ENCODE measurements at places on chromosomes 3 and 15.

DNA sequence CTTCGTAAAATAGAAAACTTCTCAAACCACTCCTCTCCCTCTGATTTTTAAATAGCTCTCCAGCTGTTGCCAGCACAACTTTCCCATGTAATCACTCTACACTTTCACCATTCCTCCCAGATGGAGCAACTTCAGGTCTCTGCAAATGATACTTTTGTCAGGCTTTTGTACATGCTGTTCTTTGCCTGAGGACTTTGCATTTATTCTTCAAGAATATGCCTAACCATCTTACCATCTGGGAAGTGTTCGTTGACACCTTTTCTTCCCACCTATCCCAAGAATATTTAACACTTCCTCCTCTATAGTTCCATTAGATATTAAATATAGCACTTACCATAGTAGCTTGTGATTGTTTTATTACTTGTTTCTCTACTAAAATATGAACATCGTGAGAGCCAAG lies 703.7 kb downstream of the CADM2 start:
- DNase-seq: no peak

- no peak for DNase-seq
Measured at GRCh38 chr3:9810846-9811245, 784 bp downstream of the TTLL3 start.

GRCh38 chr15:40278026-40278425 lies 4.8 kb downstream of the ANKRD63 start:
- no peak for DNase-seq

- no peak for DNase-seq
Measured at GRCh38 chr15:75171408-75171807, 30.3 kb upstream of the C15orf39 start.

DNA sequence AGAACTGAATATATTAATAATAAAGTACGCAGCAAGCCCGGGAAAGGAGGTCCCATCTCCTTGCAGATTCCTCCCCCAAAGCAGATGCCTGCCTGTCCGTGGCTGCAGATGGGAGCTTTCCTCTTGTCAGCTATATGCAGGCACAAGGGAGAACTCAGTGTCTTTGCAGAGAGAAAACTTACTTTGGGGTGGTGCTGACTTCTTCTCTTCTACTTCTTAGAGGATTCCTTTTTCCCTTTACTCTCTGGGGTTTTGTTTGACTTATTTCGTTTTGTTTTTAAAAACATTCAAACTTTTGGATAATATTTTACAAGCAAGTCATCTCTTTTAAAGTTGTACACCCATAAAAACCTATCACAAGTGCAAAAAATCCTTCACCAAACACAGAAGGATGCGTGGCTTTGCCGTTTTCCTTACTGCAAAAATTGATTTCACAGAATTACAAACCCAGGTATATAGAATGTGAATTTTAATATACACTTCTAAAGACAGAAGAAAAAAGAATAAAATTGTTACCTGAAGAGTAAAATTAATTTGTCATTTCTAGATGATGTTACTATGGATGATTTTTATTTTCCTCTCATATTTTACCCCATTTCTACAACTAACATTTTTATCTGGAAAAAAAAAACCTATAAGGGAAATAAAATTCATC lies 65.3 kb upstream of the IGF1R start:
- no peak for DNase-seq

- no peak for DNase-seq
Measured at GRCh38 chr15:42163947-42164550, 7.6 kb upstream of the PLA2G4F start.

DNA sequence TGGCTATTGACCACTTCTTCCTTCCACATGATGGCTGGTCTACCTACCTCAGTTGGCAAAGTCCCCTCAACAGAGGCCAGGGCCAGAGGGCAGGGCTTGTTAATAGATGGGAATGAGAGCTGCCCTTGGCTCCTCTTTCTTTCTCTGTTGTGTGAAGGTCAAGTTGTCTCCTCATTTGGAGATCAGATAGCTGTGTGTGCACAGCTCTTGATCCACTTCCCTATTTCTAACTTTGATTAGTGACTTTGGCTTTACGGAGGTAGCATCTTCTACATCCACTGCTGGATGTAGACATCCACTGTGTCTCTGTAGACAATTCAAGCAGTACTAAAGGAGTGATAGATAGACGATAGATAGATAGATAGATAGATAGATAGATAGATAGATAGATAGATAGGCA lies 270.8 kb upstream of the LRRFIP2 start:
- no peak for DNase-seq

GRCh38 chr3:112132975-112133448 lies at the start of gene GCSAM:
Gene GCSAM, minus strand, starts transcription at chr3:112133248. Its CDS starts 128 bp downstream, at chr3:112133120.
- peak; percentile 31 for DNase-seq

- no peak for DNase-seq
Measured at GRCh38 chr15:48010316-48010715, 110.5 kb upstream of the SLC24A5 start.

DNA sequence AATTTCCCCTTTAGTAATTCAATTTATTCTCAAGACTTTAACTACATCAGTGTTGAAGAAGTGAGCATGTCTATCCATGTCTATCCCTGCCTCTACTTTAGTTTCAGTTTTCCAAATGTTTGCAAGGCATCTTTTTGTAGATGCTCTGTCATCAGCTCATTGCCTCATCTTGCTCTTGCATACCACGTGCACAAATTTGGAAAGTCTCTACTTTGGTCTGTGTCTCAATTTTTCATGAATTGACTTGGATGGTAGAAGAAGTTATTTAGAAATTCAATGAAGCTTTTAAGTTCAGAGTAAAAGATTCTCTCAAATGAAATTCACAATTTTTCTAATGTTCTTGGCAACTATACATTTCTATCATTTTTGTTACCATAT lies 55.3 kb downstream of the CLDN1 start:
- no peak for DNase-seq

GRCh38 chr3:10941972-10942371 lies 50.6 kb upstream of the SLC6A1 start:
- no peak for DNase-seq

DNA sequence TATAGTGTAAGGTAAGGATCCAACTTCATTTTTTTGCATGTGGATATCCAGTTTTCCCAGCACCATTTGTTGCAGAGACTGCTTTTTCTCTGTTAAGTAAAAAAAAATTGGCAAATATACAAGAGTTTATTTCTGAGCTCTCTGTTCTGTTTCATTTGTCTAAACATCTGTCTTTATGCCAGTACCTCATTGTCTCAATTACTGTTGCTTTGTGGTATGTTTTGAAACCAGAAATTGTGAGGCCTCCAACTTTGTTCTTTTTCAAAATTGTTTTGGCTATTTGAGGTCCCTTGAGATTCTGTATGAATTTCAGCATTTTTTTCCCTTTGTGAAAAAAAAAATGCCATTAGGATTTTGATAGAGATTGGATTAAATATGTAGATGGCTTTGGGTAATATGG lies 150.5 kb downstream of the MINAR1 start:
- DNase-seq: no peak

DNA sequence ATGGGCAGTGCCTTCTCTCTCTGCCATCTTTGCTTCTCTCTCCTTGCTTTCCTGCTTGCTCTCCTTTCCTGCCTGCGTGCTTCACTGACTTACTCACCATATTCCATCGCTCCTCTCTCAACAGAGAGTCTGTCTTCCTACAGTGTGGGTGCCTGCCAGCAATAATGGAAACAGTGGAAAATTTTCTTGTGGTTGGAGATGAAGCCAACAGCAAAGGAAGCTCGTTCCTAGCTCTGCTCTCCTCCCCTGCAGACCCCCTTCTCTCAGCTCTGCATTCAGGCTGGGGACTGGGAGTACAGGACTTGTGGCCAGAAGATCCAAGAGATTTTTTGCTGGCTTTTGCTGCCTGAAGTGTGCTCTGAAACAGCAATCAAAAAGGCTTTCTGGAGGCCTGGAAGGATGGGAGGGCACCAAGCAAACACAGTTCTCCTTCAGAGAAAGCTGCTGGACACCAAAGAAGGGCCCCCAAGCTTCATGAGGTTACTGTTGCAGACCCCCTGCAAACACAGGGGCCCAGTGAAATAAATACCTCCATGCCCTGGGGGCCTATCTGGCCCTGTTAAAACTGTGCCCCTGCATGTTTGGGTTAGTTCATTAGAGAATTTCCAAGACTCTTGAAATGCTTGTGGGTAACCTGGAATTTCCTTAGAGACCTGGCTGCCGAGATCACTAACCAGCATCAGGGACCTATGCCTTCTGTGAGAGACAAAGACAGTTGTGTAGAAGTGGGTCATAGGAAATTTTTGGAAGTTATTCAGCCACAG lies 149.9 kb upstream of the RASGRP1 start:
- no peak for DNase-seq

- DNase-seq: no peak
Measured at GRCh38 chr15:57251308-57251707, 125.0 kb upstream of the CGNL1 start.

DNA sequence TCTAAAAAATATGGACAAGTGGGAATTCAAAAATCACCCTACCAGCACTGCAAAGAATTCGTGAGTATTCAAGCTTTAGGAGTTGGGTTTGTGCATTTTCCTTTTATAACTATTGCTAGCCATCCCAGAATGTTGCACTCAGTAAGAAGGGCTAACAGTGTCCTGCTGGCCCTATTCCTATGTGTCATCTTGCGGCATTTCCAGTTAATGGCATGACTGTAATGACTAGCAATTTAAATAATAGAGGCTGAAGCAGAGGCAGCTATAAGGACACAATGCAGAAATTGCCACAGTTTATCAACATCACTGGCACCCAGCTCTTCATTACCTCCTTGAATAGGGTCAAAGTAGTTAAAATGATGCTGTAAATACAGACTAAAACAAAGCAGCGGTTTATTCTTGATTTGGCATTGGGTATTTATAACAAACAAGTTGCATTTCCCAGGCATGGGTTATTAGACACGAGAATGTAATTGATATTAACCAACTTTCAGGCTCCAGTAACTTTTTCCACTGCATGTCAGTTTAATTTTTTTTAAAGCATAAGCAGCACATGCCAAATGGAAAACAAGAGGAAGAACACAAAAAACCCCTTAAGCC lies 177.6 kb downstream of the FHIT start:
- no peak for DNase-seq

DNA sequence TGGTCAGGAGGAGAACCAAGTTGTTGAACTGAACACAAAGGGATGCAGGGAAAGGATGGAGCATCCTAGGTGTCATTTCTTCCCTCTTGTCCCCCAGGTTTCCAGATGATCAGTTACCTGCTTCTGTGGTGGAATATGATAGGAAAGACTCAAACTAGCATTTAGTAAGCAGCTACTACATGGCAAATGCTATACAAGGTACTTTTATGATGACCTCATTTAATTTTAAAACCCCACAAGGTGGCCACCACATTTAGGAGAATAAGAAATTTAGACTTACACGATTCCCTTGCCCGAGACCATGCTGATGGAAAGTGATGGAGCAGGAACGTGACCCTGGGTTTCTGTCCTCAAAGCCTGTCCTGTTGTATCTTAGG lies 40.9 kb downstream of the CCR4 start:
- no peak for DNase-seq

- peak; percentile 30 for DNase-seq
Measured at GRCh38 chr3:82055792-82056191, 294.3 kb upstream of the GBE1 start.

GRCh38 chr15:92149465-92149864 lies 244.2 kb upstream of the ST8SIA2 start:
- no peak for DNase-seq

DNA sequence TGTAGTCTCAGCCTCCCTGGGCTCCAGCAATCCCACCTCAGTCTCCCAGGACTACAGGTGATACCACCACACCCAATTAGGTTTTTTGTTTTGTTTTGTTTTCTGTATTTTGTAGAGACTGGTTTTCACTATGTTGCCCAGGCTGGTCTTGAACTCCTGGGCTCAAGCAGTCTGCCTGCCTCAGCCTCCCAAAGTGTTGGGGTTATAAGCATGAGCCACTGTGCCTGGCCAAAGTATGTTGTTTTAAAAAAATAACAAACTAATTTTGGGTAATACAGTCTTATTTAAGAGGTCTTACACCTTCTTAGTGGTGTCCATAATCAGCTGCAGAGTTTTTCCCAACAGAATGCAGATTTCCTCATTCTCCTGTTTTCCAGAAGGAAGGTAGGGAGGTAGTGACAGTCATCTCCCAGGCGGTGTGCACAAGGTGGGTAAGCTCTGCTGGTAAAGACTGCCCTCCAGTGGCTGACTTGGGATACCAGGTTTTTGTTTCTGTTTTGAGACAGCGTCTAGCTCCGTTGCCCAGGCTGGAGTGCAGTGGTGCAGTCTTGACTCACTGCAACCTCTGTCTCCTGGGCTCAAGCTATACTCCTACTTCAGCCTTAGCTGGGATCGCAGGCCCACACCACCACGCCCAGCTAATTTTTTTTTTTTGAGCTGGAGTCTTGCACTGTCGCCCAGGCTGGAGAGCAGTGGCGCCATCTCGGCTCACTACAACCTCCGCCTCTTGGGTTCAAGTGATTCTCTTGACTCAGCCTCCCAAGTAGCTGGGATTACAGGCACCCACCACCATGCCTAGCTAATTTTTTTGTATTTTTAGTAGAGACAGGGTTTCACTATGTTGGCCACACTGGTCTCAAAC lies 58.4 kb downstream of the MAP6D1 start:
- peak; percentile 78 for DNase-seq

GRCh38 chr15:62977952-62978811 lies 64.4 kb upstream of the TPM1 start:
- DNase-seq: no peak

DNA sequence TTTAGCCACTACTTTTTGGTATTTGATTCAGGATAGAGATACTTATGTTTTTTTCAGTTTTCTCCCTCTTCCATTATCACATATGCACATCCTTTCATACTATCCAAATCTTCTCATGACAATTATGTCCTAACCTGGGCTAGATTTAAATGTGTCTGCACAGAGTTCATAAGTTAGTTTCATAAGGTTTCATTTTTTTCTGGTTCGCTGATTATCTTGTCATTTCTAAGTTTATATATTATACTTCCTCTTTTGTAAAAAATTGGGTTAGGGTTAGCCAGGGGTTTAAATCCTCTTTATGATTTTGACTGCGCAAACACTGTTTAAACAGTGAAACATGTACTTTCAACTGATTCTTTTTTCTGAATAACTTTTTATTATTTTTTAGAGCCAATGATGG lies 148.6 kb downstream of the SST start:
- no peak for DNase-seq

- DNase-seq: no peak
Measured at GRCh38 chr3:39396690-39397089, 9.8 kb upstream of the RPSA start.

DNA sequence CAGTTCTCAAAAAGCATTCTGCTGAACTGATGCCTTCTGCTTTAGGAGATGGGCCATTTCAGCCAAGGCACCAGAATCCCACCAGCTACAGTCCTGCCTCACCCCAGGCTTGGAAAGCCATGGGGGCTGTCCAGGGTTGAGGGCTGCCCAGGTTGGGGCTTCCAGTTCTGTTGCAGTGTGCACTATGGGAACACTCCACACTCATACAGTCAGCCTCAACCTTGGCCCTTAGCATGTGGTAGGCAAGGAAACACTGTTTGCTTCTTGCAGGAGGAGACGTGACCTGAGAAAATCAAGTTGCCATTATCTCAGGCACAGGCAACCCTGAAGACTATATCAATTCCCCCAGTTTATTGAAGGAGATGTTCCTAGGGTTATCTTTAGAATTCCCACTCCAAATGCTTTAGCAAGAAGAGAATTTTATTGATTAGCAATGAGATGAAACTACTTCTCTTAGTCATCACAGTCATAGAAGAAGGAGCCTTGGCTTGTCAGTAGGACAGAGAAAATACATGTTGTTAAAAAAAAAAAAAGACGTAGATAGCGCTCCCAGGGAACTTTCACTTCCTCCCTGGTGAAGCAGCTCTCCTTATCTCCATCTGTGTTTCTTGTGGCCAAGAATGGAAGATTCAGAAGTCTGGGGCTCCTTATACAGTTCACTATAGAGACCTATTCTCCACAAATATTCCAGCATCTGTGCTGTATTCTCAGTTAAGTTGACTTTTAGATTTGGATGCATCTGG lies 38.3 kb upstream of the IL12A start:
- DNase-seq: no peak

GRCh38 chr3:143089965-143090364 lies 29.6 kb upstream of the CHST2 start:
- no peak for DNase-seq
